ENCODE measurements at places on chromosomes 2 and 18.

DNA sequence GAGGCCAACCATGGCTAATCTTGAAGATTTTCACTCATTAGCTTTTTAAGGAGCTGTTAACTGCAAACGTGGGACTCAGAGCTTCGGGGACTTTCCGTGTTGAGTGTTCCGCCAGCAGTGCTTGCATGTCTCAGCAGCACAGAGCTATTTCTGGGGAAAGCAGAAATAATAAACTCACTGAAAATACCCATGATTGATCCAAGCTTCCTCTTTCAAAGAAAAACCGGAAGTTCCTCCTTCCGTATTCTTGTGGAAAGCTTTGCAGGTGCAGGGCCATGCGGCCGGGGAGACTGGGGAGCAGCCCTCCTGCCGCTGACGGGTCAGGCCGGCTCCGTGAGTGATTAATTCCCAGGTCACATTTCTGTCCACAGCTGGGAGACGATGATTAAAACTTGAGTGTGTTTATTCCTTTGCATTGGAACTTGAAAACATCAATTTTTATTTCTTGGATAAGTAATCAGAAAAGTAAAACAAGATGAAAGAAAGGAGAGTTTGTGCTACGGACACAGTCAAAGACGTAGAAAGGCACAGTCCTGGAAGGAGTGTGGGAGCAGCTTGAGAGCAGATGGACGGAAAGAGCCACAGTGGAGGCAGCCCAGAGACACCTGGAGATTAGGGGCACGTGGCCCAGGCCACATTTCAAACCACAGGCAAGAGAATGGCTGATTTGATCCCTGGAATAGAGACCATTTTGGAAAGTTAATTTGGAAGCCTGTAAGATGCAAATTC is 54.2 kb upstream of the CTDP1 start:
- DNase-seq = no peak

DNA sequence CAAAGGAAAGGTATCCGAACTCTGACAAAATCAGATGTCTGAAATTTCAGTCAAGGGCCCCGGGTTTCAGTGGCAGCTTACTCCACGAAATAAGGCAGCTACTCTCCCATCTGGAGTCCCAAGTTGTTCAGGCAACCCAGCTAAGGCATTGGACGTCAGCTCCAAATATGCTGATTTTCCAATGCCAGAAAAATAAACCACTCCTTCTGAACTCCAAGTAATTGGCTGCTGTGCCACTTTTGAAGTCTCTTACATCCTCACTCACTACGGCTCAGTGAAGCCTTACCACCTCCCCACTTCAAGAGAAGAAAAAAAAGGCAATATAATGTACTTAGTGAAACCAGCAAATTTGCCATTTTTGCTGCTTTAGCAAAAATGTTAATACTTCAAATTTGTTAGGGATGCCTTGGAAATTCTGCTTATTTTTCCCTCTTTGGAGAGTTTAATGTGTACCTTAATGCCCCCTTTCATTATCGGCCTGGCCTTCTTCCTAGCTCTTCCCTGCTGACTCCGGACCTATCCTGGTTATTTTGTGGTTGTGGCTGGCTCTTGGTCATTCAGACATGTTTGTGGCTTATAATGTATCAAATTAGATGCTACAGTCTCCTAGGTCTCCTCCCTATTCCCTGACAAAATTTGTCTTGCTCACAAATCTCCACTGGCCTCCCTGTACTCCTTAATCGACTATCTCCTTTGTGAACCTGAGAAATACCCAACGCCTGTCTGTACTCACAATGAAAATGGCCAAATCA is 589.2 kb upstream of the ZEB2 start:
- DNase-seq = no peak

DNA sequence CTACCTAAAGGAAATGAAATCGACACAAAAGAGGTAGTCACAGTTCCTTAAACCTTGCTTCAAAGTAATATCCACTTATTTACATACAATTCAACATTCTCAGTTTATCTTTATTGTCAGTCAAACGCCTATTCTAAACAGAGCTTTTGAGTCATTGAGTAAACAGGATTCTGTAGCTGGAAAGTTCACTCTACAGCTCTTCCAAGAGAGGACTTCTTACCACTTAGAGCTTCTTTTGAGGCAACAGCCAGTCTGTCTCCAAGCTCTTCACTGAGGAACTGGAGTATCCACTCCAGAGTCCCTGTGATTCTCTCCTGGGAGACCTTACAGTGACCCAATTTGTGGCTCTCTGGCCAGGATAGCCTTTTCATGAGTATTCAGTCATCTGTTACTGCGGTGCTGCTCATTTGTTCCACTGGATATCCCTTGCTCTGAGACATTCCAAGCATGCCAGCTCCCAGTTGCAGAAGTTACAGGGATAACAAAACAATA is 210.9 kb upstream of the OSR1 start:
- DNase-seq = no peak

GRCh38 chr18:79556829-79557585 is 122.6 kb upstream of the CTDP1 start:
- DNase-seq = no peak

DNA sequence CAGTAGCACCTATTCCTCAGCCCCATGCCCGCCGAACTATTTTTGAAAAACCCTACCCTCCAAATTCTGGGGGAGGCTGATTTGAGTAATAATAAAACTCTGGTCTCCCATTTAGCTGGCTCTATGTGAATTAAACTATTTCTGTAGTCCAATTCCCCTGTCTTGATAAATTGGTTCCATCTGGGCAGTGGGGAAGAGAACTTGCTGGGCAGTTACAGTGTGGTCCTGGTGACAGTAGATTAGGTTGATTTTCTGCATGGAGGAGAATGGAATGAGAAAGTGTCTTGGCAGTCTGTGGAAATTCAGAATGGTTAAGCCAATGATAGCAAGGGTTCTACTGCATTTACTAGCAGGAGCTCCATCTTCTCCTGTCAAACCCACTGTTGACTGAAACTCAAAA is 95.0 kb downstream of the SPP2 start:
- DNase-seq = no peak

DNA sequence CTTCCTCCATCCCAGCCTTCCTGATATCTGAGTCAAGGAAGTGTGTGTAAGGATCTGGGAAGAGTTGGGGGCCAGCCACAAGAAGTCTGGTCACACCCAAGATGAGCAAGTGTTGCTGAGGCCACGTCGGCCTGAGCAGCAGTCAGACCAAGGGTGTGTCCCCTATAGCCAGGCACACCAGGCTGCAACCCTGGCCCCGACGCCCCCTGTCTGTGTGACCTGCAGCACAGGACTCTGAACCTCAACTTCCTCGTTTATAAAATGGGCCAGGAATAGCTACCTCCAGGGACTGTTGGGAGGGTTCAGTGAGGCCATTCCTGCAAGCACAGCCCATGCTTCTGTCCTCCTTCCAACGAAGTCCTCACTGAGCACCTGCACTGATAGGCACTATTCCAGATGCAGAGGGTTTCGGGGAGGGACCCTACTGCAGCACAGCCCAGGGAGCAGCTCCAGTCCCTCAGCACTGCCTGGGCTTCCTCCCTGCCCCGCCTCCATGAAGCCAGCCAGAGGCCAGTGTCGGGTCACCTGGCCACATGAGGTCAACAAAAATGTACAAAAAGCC is 13.3 kb downstream of the LIMS2 start:
- DNase-seq = no peak

- no peak for DNase-seq
Observed at GRCh38 chr2:78383576-78383975, 641.9 kb upstream of the REG3G start.

DNA sequence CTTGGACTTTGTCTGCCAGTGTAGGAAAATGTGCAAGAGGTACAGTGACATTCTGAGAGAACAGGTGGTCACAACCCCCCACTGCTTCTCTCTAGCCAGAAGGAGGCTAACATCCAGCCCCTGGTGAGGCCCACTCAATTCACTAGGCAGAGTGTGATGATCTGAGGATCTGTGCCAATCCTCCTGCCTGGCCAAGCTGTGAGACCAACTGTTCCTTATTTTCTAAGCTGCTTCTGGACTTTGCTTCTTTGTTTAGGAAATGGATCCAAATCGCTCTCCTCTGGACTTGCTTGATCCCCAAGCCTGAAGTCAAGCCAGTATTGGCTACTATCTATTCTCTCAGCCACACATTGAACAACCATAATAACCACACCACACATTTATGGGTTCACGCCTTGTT is 202.8 kb downstream of the PIK3C3 start:
- DNase-seq = no peak

DNA sequence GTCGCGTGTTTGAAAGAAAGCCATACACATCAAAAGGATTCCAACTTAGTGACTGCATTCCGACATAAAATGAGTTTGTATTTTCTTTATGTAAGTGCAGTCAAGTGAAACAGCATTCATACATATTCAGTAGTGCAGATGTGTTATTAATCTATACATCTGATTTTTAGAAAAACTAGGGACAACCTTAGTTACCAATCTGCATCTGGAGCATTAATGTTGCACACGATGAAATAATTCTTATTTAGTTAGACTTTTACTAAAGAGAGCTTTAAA is 1.9 kb downstream of the GORASP2 start:
- no peak for DNase-seq

DNA sequence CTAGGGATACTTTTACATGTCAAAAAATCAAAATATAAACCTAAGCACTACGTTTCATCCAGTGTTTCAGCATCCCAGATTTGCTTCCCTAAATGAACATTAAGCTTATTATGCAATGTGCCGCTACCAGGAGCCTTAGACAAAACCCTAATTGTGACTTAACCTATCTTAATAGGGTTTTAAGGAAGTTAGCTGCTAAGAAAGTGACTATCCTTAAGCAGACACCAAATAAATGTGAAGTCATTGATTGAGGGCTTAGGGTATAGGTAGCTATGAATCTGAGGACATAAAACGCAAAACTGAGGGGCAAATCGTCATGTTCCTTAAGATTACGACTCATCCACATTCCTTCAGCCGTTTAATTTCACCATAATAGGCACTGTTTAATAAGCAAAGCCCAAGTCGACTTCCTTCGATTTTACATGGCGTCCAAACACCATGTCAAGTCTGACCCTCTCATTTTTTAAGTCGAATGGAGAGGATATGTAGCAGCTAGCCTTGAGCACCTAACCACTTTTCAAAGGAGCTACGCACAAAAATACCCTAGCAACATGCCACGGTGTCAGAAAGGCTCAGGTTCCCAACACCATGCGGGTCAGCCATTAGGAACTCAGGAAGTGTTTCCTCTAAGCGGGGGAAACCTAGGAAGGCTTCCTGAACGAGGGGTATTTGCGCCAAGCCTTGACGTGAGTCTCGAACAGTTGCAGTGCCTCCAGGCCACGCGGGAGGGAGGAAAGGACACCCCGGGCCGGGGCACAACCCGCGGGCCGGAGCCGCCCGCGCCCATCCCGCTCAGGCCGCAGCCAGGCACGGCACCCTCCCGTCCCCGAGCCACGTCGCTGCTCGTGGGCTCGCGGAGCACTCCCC is 1.0 kb downstream of the HDLBP start:
- no peak for DNase-seq

DNA sequence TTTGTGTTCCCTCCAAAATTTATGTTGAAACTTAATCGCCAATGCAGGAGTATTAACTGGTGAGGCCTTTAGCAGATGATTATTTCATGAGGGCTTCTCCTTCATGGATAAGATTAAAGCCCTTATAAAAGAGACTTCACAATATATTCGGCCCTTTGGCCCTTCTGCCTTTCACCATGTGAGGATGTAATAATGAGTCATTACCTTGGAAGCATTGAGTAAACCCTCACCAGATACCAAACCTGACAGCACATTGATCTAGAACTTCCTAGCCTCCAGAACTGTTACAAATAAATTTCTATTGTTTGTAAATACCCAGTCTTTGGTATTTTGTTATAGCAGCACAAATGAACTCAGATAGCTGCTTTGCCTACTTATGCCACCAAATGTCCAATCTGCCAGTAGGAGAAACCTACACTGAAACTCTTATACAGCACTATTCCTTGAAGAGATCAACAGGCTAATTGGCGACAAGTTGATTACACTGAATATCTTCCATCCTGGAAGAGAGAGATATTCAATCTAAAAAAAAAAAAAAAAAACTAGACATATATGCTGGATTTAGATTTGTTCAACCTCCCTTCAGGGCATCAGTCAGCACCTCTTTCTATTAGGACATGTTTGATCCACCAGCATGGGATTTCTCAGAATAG is 125.9 kb upstream of the COL5A2 start:
- DNase-seq = no peak

DNA sequence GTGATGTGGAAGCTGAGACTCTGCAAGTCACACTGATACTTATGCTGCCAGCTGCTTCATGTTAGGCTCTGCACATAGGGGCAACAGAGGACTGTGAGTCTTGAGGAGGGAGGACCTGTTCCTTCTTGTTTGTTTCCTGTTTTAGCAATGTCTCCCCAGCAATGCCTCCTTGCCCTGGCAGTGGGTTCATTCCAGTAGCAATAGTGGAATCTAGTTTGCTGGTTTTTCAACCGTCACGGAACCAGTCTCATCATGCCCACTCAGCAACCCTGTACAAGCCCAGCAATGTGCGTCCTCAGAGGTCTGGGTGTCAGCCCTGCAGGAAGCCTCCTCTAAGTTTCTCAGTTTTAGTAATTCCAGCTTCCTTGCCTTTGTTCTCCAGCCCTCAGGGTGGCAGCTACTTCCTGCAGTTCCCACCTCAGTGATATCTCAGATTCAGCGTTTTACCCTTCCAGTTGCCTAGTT is 20.5 kb upstream of the ITGB6 start:
- DNase-seq = no peak

- no peak for DNase-seq
Observed at GRCh38 chr2:190540048-190540447, 5.5 kb upstream of the NEMP2 start.

- DNase-seq = no peak
Observed at GRCh38 chr18:37544217-37544616, 21.4 kb downstream of the CELF4 start.

DNA sequence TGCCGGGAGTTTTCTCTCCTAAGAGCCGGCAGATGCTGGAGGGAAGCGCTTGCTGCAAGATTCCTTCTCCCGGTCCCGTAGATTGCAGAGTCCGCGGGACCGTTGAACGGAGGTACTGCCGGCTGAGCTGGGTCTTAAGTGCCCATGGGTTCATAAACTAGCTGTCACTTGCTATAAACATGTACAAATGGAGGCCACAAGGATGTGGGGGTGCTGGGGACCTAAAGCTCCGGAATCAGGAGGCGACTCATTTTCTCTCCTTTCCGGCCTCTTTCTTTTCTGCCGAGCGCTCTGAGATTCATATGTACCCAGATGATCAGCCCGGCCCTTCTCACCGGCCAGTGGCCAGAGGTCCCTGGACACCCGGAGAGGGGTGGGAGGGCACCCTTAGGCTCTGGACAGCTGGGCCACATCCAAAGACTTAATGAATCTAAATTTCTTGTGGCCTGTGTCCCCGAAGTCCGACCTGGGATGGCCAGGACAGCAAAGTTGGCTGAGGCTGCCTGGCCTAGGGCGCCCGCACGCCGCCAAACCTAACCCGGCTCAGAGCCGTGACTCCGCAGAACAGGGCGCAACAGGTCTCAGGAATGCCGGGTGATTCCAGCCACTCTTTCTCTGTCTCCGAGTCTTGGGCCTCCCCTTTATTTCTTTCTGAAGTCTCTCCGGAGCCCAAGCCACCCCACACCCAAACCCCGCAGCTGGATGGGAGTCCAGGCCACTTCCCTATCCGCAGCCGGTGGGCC is 2.4 kb upstream of the PAX3 start:
- DNase-seq = no peak

Measured in AG09309 (cell line).